ENCODE measurements at places on chromosomes 2 and 18.

DNA sequence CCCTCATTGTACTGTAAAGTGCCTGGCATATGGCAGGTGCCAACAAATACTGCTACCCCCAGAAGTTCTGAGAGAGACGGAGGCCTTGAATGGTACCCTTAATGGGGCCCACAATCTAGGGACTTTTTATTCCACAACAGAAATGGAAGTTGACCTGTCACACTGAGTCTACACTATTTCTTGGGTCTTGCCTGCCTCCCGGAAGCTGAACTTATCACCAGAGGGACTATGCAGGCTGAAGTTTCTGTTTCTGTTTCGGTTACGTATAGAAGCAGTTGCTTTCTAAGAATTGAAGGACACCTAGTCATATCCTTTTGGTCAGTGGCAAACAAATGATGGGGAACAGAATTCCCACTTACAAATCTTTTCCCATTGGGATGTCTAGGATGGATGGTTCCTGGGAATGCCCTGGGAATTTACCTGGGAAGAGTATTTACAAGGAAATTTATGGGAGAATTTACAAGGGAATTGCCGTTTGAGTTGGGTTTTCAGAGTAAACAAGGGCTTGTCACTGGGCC, 74.2 kb downstream of the HS1BP3 start:
- no peak for DNase-seq

DNA sequence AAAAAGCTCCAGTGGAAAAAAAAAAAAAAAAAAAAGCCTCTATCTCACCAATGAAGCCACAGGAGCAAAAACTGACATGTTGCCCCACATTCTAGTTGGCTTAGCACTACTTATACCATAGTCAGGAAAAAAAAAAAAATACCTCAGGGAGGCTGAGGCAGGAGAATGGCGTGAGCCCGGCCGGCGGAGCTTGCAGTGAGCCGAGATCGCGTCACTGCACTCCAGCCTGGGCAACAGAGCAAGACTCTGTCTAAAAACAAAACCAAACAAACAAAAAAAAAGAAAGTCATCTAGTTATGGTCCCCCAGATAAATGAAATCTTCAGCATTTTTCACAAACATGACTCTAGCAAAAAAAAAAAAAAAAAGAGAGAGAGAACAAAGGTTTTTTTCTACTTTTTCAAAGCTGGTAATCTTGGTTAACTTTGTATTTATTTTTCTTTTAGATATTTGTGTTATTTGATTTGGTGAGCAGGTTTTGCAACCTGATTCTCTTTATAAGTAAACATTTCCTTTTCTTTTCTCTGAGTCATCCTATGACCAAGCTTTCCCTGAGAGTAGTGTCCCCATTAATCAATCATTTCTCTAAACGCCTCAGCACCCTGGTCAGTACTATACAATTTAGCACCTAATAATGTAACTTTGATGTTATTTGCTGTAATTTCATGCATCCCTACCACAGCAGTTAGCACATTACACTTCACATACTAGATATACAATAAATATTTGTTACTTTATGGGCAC, 273.7 kb upstream of the PIK3C3 start:
- DNase-seq, result no peak

GRCh38 chr2:161063157-161063945, 96.9 kb upstream of the TANK start:
- no peak for DNase-seq

DNA sequence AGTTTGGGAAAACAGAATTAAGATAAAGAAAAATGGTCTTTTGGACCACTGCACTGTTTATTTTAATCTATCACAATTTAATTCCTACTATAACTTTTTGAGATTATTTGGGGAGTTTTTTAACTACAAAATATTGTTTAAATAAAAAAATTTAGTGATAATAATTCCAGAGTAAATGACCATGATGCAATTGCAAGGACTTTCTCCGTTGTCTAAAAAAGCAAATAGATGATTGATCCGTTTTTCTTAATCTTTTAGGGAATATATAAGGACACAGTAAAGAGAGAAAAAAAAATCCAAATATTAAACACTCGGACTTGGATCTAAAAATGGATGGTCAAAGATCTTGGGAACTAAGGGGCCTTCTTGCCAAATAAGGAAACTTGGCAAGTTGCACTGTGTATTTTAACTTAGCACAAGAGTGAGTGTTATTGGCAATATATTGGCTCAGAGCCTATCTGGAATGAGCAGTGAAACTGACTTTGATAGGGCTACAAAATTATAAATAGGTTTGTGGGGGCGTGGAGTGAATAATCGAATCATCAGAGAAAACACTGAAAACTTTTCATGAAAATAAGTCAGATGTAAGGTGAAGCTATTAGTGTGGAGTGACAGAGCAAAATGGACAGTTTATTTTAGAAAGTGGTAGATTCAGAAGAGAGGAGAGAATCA, 2.0 kb downstream of the MAP3K20 start:
- DNase-seq, result no peak

DNA sequence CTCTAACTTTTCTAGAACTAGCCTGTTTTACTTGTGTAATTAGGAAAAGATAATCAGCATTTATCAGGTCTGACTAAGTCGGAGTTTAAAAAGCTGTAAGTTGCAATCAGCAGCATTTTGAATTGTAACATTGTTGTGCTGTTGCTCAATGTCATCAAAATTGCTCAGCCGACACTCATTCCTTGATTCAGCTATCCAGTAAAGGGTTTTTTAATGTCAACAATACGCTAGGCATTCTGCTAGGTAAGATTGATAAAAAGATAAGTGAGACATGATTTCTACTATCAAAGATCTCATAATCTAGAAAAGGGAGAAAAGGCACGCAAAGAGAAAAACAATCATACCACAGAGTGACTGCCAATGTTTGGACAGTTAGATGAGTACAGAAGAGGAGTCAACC, 327.1 kb upstream of the CDH2 start:
- no peak for DNase-seq

DNA sequence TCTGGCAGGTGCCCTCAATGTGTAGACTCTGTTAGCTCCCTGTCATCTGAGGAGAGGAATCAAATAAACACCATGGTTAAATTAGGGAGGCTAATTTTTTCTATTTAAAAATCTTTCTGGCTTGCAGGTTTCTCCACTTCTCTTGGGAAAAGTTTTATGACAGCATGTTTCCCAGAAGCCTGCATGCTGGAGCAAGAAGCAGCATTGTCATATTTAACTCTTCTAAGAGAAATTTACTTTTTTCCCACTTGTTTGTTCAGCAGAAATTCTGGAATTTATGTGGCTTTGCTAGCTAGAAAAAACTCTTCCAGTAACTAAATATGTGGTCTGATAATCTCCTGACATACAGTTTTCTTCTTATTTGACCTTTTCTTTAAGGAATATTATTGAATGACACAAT, 230.5 kb downstream of the PARD3B start:
- no peak for DNase-seq

- DNase-seq, result no peak
These were observed 15.4 kb upstream of the PMAIP1 start for GRCh38 chr18:59884351-59884750.

DNA sequence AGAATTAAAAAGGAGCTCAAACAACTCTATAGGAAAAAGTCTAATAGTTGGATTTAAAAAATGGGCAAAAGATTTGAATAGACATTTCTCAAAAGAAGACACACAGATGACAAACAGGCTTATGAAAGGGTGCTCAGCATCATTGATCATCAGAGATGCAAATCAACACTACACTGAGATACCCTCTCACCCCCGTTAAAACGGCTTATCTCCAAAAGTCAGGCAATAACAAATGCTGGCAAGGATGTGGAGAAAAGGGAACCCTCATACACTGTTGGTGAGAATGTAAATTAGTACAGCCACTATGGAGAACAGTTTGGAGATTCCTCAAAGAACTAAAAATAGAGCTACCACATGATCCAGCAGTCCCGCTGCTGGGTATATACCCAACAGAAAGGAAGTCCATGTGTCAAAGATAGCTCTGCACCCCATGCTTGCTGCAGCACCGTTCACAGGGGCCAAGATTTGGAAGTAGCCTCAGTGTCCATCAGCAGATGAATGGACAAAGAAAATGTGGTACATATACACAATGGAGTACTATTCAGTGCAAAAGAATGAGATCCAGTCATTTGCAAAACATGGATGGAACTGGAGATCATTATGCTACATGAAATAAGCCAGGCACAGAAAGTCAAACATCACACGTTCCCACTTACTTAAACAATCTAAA, 46.7 kb upstream of the B3GNT7 start:
- DNase-seq, result no peak

GRCh38 chr2:241808051-241808720, 807 bp upstream of the NEU4 start:
- no peak for DNase-seq

- DNase-seq, result no peak
These were observed 214.4 kb downstream of the ZNF385B start for GRCh38 chr2:179646862-179647587.

- no peak for DNase-seq
These were observed 162.5 kb downstream of the SH3BP4 start for GRCh38 chr2:235114286-235114685.

- no peak for DNase-seq
These were observed 388.9 kb downstream of the SETBP1 start for GRCh38 chr18:45069546-45069945.

GRCh38 chr18:13661779-13662256, 64.5 kb downstream of the FAM210A start:
- DNase-seq, result no peak
